CD4-positive, alpha-beta T cell treated with Interleukin-6 for 4 hours (primary cell): ENCODE measurements at places on chromosomes 7 and 10.

DNA sequence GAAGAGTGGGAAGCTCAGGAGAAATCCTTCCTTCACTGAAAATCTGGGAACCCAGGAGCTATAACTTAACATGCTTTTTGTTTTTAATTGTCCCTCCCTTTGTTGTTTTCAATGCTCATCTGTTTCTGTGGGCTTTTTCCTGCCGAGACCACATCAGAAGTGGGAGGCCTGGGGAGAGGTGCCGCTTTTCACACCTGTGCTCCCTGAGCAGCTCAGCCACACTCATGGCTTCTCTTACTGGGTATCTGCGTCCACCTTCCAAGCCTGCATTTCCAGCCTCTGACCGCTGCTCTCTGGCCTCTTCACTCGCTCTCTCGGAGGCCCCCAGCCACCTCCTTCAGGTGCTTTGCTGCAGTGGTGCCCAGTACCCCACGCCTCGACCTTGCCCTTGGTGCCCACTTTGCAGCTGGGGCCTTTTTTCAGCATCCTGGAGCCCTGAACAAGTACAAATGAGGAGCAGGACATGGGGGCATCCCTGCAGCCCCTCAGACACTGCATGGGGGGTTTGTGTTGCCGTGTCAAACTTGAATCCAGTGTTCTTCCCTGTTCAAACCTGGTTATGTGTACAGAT is 9.9 kb downstream of the C7orf57 start:
- DNase-seq, result peak; percentile 19

DNA sequence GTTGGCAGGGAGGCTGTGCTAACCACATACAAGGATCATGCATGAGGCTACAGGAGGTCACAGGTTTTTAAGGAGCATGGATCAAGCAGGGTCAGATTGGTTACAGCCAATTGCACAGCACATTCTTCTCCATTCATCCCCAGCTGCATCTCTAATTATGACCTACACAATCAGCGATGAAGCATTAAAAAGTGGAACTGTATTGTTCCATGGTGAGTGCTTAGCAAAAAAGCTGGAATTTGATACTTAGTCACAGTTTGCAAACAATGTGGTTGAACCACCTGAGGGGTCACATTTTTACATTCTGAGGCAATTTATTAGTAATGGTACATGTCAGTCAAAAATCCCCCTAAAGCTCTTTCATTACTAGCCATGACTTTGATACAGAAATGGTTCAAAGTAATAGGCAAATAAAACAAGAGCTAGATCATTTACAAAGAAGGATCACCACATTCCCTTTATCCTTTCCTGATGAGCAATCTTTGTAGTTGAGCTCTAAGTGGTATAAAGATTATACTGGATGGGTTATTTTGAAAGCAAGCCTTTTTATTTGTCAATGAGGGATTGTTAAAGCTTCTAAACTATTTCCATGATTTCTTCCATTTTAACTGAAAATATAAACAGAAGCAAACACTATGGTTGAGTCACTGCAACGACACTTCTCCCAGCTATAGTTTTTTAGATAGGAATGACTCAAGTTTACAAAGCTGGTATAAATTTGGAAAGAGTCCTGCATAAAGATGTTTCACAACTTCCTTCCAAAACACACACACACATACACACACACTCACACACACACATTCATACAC is 217.8 kb upstream of the SEMA3A start:
- no peak for DNase-seq

DNA sequence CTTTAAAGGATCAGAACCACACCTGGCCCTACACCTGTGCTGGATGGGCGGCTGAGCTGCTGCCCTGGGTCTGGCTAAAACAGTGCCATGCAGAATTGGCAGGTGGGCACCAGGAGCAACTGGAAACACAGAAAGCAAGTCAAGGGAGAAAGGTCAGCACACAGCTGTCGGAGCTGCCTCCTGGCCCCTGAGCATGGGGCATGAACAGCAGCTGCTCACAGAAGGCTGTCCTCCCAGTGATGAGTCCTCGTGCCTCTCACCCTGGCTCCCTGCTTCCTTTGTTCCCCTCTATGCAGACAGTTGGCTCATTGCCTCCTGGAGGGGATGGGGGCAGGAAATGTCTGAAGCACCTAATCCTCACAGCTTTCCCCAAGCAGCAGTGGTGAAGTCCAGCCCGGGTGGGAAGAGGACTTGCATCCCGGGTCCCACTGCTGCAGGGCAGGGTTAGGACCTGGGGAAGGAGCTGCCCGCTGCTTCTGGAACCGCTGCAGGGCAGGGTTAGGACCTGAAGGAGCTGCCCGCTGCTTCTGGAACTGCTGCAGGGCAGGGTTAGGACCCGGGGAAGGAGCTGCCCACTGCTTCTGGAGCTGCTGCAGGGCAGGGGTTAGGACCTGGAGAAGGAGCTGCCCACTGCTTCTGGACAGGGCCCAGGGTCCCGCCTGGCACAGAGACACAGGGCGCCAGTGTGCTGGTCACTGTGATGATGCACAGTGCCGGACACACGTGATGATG is 37.3 kb downstream of the VIPR2 start:
- DNase-seq, result no peak

GRCh38 chr7:116652793-116653192 is 19.2 kb upstream of the MET start:
- no peak for DNase-seq

- no peak for DNase-seq
Measured at GRCh38 chr7:118436663-118437062, 212.2 kb downstream of the ANKRD7 start.

DNA sequence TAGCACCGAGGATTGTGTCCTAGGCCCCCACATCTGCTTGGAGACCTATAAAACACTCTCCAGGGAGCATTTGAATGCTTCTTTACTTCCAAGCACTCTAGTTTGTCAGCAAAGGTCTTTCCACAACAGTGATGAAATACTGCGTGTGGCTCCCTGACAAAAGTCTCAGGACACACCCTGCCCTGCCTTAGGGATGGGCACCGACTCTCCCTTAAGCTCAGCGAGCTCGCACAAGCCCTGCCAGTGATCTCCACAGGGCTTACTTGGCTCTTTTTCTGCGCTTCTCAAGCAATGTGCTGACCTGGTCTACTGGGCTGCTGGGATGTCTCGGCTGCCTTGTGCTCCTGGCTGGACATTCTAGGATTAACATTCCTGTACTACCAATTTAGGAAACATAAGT is 84.3 kb upstream of the MPP7 start:
- no peak for DNase-seq

- no peak for DNase-seq
Measured at GRCh38 chr7:137590071-137590755, 246.7 kb upstream of the PTN start.

DNA sequence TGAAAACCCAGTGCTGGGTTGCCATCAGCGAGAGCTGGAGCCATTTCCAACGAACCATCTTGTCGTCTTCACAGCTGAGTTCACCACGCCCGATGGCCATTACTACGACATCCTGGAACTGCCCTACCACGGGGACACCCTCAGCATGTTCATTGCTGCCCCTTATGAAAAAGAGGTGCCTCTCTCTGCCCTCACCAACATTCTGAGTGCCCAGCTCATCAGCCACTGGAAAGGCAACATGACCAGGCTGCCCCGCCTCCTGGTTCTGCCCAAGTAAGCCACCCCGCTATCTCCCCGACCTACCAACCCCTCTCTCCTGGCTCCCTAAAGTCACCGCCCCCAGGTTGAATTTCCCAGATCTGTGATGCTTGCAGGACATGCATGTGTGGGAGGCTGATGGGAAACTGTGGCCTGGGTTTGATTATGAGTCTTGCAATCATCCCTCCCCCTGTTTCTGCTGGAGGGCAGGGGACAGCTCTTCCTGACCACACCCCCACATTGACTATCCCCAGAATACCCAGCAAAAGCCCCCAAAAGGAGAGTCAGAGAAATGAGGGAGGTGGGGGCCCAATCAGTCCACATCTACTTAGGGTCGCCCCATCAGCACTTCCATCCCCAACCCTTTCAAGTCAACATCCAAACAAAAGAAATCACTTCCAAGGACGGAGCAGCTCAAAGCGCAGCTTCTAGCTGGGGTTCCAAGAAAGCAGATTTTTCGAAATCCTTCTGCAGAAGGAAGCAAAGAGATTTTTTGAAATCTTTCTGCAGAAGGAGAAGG is 6.9 kb downstream of the SERPINE1 start:
- no peak for DNase-seq

- no peak for DNase-seq
Measured at GRCh38 chr7:129857313-129857712, 95.4 kb downstream of the UBE2H start.

DNA sequence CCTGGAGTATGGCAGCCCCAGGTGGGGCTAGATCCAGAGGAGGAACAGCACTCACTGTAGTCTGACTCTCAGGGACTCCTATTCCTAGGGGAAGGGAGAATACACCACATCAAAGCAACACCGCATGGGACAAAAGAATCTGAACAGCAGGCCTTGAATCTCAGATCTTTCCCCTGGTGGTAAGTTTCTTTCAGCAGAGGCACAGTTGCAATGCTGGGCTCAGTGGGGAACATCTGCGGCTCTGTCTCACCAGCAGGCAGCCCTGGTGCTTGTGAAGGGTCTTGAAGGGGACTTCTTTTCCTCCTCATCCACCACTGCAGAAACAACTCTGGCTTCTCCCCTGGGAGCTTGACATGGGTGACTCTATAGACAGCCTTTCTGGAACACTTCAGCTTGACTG is 111.2 kb upstream of the ARHGAP21 start:
- DNase-seq, result no peak

GRCh38 chr10:30671026-30671616 is 41.6 kb upstream of the LYZL2 start:
- peak; percentile 53 for DNase-seq

- DNase-seq, result no peak
Measured at GRCh38 chr7:127419196-127419595, 26.7 kb upstream of the ZNF800 start.

DNA sequence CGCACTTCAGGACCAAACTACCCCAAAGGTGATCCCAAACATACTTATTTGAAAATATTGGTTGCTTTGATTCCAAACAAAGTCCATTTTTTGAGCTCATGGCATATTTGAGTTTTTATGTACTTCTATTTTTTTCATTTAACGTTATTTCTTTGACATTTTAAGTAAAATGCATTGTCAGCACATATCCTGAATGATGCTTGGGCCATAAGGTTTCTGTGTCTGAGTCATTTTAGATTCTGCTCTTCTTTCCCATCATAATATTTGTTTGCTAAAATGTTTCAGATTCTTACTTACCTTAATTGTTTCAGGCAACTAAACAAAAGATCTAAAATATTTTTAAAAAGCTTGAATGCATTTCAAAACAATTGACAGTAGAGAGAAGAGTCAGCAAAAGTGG is 998.2 kb downstream of the REEP3 start:
- no peak for DNase-seq

DNA sequence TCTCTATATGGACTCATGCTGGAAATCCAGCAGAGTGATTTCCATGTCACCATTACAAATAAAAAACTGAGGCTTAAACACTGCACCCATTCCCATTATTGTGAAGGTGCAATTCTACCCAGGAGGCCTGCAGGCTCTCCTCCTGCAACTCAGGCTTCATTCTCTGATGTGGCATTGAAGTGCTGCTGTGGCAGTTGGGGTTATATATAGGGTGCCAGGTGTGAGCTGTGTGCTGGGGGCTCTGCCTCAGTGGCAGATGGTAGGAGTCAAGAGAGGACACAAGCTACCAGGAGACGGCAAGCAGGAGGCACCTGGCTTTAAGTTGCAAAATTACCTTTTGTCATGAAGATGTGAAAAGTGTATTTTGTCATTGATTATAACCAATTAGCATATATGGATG is 21.3 kb downstream of the ZNF107 start:
- DNase-seq, result no peak

DNA sequence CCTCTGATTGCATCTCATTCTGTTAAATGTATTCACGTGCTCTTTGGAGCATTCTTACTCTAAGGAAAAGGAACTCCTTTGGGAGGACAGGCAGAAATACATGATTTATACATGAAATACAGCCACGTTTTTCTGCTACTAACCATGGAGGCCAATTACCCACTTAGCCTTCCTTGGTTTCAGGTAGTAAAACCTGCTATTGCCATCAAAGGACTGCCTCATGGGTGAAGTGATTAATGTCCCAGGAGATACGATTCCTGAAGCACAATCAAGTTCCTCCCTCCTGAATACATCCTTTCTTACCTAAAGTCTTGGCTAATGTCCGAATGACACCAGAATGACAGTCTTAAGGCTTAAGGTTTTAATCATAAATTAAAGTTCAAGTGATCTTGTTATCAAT is 58.5 kb upstream of the PIK3CG start:
- DNase-seq, result no peak

DNA sequence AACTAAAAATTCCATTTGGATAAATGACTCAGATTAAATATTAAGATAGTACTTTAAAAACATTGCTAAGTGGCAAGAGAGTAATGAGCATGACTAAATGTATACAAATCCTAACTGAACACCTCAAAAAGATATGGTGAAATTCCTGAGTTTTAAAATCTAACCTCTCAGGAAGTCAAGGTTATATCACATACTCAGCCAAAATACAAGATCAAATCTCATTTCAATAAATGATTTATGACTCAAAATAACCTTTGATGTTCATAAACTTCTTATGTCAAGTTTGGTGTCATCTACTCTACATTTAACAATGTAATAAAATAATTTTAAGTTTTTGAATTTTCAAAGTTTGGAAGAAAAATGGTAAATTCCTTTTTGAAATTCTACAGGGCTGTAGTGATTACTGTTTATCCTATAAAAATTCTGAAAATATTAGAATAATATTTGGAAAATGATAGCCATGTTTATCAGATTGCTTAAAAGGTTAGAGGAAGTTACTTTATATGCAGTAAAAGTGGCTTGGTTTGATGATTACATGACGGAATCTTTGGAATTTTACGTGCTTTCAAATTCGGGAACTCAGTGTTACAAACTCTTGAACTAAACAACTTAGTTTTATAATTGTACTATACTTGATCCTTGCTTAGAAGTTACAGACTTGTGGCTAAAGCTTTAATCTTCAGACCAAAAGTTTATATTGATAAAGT is 43.7 kb downstream of the ASZ1 start:
- DNase-seq, result no peak

DNA sequence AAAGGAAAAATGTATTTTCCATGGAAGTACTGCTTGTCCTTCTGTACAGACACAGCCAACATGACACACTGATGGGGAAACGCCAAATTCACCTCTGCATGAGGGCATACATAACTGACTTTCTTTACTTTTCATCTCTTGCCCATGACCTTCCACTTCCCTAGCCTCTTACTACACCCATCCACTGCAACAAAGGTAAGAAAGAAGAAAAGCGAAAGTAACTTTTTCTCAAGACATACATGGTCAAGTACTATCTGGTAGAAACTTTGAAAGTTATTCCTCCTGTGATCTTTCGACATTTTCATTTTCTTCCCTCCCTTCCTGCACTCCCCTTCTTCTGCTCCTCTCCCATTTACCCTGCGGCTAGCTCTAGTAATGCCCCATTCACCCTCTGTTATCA is 130.8 kb downstream of the USP6NL start:
- no peak for DNase-seq

- no peak for DNase-seq
Measured at GRCh38 chr10:19815036-19815730, 1.0 kb upstream of the PLXDC2 start.
